ENCODE measurements at places on chromosomes 7 and 10.
A peak's percentile ranks its signal among the peaks of the same experiment; 100 is the strongest.

DNA sequence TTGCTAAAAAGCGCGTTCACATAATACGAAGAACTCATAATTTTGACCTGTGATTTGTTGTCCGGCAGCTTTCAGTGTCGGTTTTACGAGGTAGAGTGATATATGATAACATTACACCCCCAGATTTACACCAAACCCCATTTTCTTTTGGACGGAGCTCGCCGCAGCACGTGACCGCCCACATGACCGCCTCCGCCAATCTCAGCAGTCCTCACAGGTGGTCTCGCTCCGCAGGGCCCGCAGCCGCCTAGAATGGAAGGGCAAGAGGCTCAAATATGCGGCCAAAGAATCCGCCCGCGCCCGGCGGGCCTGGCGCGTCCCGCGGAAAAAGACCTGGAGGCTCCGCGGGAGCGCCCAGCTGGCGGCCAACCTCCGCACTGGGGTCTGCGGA lies at the start of gene HOXA7:
Gene HOXA7 (minus strand): TSS at position 168 of the 391 bp plus-strand sequence. CDS start 130 bp downstream, at position 38.
- DNase-seq: no peak

- peak; percentile 0 for DNase-seq
These were observed 205.0 kb downstream of the BBS9 start for GRCh38 chr7:33334349-33334748.

DNA sequence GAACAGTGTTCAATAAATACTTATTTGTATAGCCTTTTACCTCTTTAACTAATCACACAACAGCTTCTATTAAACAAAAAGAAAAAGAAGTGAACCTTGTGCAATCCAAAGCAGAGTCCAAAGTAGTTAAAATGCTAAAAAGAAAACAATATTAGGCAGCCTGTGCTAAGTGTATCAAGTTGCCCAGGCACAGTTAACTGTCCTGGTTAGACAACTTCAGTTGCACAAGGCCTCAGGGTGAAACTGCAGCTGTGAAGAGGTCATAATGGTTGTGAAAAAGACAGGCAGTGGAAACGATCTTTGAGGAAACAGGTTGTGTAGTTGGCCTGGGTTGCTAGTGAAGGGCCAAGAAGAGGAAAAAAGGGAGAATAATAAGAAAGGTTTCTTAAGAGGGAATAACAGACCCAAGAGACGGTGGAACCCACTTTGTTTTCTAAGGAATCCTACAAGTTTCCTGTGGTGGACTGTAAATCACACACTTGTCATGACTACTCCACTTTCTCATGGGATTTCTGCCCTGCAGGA lies 6.0 kb upstream of the CROT start:
- DNase-seq: no peak

DNA sequence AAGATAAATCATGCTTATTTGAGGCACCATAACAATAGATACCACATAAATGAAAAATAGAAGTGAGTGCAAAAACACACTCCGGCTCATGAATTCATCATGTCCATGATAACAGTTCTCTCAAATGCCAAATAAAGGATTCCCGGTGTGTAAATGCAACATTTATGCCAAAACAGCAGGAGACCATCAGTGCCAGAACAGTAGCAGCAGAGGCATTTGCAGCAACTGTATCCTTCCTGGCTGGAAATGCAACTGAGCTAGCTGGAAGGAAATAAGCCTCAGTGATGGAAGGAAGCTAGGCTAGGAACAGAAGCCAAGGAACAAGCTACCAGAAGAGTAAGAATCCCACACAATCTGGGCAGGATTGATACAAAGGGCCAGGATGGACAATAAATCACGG lies 79.9 kb upstream of the THSD7A start:
- no peak for DNase-seq

GRCh38 chr7:42128703-42129102 lies 108.3 kb downstream of the GLI3 start:
- no peak for DNase-seq

DNA sequence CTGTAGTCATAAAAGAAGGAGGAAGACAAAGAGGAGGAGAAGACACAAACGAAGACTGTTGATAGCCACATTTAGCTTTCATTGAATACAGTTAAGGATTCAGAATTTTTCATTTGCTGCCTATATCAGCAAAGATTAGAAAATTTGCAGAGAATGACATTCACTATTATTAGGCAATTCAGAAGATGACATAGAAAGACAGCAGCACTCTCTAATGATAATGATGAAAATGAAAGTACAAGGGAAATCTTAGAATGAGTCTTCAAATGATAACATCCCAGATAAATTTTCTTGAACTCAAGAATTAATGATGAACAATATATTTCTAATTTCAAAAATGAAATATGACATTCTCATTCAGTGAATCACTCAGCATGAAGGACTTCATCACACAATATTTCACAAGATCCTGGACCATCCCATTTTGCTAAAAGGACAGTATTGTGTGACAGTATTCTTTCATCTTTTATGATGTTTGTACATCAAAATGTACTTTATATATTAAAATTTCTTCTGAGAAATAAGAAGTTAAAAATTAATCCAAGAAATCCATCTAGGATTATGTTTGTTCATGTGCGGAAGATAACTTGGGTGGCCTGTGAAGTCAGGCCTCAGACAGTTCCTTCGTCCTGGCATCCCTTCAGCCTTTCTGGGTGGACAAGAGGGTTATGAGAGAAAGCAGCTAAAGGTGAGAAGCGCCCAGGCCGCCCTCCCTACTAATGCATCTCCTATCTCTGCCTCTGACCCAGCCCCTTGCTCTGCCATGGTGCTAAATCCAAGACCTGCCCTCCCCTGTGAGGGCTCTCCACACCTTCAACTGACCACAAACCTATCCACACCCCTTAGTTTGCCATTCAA lies 47.4 kb upstream of the CAMK2B start:
- DNase-seq: no peak

GRCh38 chr10:108771106-108771505 lies 1152.2 kb downstream of the XPNPEP1 start:
- DNase-seq: no peak

- no peak for DNase-seq
These were observed 59.9 kb downstream of the BMPER start for GRCh38 chr7:33965183-33965744.

DNA sequence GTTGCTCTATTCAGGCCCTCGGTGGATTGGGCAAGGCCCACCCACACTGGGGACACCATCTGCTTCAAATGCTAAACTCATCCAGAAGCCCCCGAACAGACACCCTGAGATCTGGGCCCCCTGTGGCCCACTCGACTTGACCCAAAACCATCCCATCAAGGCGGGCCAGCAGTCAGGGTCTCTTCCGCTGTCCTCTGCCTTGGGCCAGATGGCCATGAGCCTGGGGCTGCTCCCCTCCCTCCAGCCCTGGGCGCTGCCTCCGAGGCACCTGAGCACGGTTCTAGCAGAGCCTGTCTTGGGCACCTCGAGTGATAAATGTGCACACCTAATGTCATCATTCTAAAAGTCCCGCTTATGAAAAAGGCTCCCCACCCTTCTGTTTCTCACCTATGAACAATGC lies 449.4 kb downstream of the TCERG1L start:
- no peak for DNase-seq

DNA sequence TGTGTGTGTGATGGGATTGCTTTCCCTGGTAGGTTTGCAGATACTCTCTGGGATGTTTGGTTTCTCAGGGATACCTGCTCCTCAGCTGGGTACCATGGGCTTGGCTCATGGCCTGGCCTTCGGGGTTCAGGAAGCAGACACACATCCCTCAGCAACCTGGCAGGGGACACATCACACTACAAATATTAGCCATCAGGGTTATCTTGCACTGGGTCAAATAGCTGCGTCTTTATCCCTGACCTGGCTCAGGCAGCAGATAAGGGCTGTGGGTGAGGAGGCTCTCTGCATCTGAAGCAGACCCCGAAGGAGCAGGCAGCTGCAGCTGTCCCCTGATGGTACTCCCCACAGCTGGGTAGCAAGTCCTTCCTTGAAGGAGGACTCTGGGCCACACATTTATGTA lies 25.7 kb upstream of the CDHR3 start:
- DNase-seq: no peak

DNA sequence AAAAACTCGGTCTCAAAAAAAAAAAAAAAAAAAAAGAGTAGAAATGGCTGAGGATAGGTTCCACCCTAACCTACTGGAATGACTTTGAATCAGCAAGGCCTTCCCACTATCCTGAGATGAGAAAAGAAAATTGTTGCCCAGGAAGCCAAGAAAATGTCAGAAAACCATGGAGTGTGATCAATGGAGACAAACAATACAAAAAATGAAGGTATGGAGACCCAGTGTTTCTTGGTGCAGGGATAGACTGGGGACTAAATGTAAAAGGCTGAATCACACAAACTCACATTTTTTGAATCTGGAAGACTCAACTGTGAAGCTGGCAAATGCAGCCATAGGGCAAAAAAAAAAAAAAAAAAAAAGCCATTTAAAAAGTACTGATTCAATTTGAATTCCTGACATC lies 364.3 kb upstream of the ANKRD30A start:
- no peak for DNase-seq

DNA sequence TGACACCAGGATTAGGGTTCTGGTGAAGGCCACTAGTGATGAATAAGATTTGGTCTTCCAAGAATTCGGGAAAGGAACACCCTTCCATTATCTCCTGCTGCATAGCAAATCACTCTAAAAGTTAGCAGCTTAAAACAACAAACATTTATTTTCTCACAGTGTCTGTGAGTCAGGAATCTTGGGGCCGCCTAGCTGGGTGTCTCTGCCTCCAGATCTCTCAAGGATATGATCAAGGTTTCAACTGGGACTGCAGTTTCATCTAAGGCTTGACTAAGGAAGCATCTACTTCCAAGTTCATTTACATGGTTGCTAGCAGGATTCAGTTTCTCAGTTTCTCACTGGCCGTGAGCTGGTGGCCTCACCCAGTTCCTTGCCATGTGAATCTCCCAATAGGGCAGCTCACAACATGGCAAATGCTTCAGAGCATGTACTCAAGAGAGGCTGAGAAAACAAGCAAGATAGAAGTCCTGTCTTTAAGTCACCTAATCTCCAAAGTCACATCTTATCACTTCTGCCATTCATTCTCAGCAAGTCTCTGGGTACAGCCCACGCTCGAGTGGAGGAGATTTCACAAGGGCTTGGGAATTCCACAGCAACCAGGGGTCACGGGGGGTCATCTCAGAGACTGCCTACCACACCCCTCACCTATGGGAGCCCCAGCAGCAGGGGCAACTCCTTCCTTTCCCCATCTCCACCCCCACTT lies 26.8 kb downstream of the TLX1 start:
- no peak for DNase-seq

DNA sequence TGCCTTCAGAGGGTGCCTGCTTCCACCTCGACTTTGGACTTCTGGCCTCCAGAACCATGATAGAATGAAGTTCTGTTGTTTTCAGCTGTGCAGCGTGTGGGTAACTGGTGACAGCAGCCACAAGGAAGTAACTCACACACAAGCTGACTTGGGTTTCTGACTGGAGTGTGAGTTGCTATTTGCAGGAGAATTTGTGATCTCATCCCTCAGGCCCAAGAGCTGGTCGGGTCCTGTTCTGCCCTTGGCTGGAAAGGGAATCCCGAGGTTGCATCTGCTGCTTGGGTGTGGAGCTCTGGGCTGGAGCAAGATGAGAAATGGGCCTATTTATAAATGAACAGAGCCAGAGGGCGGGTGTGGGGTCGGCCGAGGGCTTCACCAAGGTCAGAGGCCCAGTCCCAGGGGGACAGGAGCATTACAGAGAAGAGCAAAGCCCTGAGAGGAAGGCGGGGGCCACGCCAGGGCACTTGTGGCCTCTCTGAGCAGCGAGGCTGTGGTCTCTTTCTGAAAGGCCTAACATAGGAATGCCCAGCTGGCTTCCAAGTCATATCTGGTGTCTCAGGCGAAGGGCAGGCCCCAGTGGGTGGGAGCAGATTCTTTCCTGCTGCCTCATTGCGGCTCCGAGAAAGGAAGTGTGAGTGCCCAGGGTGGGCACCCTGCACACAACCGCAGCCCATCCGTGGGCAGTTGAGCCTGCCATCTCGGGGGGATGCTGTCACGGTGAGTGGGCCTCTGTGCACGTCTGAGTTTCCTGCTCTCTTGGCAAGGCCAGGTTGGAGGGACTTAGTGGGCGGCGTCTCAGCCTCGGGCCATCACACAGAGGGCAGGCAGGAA lies 26.5 kb upstream of the C10orf71 start:
- no peak for DNase-seq

GRCh38 chr7:42790196-42790595 lies 121.7 kb downstream of the C7orf25 start:
- no peak for DNase-seq

DNA sequence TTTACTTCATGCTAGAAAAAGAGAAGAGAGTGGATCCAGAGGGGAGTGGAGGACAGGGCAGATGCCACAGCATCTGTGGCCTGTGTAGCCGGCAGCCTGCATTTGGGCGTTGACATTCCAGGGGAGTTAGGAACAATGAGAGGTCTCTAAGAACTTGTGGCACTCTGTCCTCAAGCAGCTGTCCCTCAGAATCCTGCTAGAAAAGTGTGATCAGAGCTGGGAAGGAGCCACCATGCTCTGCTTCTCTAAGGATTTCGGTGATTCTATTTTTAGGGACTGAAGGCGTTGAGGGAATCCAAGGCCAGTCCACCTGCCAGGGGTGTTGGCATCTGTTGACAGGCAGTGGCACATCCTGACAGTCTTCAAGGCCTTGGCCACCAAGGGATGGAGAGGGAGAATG lies 7.6 kb downstream of the LRIT2 start:
- DNase-seq: no peak

DNA sequence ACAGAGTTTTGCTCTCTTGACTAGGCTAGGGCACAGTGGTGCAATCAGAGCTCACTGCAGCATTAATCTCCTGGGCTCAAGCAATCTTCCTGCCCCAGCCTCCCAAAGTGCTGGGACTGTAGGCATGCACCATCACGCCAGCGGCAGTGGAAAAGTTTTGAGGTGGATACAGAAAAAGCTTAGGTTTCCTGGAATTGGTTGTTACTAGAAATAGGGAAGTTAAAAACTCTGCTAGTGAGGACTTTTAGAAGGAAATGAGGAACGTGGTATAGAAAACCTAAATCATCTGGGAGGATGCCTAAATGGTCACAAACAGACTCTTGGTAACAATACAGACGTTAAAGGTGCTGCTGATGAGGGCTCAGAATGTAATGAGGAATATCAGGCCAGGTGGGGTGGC lies 10.9 kb upstream of the SNX8 start:
- DNase-seq: no peak

- DNase-seq: no peak
These were observed 154.1 kb upstream of the PDE1C start for GRCh38 chr7:32224276-32224675.

DNA sequence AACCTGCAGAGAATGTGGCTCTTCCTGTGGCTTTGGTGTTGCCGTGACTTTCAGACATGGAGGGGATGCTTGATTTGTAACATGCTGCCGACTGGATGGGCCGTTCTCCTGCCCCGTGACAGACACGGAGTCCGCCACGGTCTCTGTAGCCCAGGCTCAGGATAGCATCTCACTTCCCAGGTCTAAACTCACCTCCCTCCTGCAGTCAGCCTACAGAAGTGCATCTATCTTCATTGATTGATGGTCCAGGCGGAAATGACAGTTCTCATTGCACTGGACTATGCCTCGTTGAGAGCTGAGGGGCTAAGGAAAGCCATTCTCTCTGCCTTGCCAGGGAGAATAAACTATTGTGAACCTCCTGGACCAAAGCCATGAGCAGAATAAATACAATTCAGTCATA lies 77.5 kb downstream of the CHN2 start:
- DNase-seq: no peak

Measured in caudate nucleus (tissue), 63 donors.